NCI-H1694 treated with DMSO at 0.1 percent for 48 hours (cell line): ENCODE measurements at places on chromosomes 7 and 10.

DNA sequence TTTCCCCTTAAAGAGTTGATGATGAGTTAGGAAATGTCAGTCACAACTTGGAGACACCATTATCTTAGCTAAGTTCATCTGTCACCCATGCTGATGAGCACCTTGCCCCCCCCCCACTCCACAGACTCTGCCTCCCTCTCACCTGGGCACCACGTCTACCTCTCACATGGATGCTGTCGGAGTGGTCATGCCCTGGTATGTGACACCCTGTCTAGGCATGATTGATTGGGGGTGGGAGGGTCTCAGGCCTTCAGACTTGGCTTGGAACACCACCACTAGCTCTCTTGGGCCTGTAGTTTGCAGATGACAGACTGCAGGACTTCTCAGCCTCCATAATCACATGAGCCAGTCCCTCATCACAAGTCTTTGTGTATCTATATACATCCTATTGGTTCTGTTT lies 78.0 kb downstream of the WDR37 start:
- DNase-seq: no peak

DNA sequence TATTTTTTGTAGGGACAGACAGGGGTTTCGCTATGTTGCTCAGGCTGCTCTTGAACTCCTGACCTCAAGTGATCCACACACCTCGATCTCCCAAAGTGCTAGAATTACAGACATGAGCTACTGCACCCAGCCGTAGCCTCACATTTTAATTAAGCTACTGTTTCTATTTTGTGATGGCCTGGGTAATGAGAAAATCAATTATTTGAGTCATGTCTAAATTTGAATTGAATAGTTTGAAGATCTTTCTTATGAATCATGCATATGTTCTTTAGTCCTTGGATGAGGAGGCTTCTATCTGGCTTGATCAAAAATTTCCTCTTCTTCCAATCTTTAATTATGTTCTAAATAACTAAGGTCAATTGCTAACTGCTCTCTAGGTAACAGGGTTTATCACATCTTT lies 175.0 kb downstream of the REEP3 start:
- no peak for DNase-seq

- DNase-seq: no peak
Measured at GRCh38 chr7:31416381-31416870, 75.9 kb upstream of the NEUROD6 start.

- DNase-seq: no peak
Measured at GRCh38 chr7:102305414-102306268, 19.0 kb downstream of the SH2B2 start.

GRCh38 chr10:109765838-109766237 lies 157.5 kb downstream of the XPNPEP1 start:
- DNase-seq: no peak

GRCh38 chr10:25696013-25696708 lies 237.9 kb upstream of the MYO3A start:
- no peak for DNase-seq

DNA sequence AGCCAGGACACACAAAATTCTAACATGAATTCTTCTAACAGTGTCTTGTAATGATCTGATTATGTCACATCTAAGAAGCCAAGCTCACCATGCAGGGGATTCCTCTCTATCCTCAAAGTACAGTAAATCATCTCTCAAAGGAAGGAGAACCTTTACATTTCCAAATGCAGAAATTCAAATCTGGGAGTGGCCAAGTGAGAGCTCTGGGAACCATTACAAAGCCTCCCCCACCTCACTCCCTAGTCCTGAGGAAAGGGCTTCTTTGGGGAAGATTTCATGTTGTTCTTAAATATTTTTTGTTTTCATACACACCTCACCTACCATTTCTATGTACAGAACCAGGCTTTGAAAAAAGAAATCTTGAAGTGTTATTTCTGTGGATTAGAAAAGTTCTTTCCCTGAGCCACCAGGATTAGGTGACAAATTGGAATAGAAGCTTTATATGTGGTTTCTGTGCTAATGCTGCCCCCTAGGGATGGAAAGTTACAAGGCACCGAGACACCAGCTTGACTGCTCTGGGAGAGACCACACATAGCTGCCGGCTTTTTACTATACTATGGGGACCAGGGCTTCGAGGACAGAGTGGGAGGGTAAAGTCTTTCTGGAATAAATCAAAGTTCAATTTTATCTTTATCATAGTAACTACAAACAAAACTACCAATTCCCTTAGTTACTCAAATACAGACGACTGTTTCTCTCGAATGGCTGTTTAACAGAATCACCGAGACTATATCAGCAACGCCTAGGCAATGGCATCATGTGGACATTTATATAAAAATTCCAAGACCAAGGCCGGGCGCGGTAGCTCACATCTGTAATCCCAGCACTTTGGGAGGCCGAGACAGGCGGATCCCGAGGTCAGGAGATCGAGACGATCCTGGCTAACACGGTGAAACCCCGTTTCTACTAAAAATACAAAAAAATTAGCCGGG lies 116.1 kb downstream of the RNF216 start:
- peak; percentile 86 for DNase-seq

- no peak for DNase-seq
Measured at GRCh38 chr10:42753507-42754154, 29.0 kb upstream of the BMS1 start.

- DNase-seq: no peak
Measured at GRCh38 chr7:1553512-1554210, 2.3 kb downstream of the TMEM184A start.

- DNase-seq: no peak
Measured at GRCh38 chr7:431658-432111, 88.0 kb downstream of the PDGFA start.

DNA sequence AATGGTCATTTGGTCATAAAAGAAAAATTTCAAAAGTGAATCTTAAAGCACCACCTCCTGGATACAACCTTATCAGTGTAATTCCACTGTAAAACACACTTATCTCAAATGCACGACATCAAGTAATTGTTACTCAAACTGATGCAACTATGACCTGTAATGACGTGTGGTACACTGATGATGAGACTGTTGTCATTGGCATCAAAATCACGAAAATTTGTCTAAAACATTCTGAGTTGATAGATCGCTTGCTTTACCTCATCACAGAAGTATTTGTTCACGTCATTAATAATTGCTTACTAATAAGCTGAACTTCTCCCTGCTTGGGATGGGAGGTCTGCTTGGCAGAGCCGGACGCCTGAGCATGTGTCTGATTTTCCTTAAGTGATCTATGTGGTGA lies 221.8 kb upstream of the KLF6 start:
- DNase-seq: no peak

GRCh38 chr7:87876869-87877234 lies 559 bp downstream of the DBF4 start:
- DNase-seq: peak; percentile 47

- DNase-seq: no peak
Measured at GRCh38 chr10:91700788-91701444, 68.0 kb upstream of the PPP1R3C start.

- no peak for DNase-seq
Measured at GRCh38 chr7:135664046-135664589, 1.8 kb downstream of the STMP1 start.

GRCh38 chr10:2143213-2143835 lies 406.0 kb upstream of the ADARB2 start:
- no peak for DNase-seq

GRCh38 chr7:110386913-110387312 lies 704.0 kb upstream of the LRRN3 start:
- no peak for DNase-seq

DNA sequence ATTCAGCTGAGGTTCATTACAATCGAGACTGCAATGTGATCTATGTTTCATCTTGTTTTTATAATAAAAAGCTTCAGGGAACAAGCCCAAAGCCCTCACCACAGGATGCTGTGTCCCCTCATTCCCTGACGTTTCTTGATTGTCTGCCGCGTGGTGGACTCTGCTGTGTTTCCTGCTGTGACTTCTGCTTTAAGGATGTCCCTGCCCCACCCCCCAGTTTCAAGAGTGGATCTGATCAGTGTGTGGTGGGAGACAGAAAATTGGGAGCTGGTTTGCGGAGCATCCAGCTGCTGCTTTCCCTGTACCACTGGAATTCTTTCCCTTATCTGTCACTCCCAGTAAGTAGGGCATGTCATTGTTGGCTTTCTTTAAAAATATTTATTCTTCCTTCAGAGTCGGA lies 86.2 kb downstream of the CREM start:
- DNase-seq: no peak

DNA sequence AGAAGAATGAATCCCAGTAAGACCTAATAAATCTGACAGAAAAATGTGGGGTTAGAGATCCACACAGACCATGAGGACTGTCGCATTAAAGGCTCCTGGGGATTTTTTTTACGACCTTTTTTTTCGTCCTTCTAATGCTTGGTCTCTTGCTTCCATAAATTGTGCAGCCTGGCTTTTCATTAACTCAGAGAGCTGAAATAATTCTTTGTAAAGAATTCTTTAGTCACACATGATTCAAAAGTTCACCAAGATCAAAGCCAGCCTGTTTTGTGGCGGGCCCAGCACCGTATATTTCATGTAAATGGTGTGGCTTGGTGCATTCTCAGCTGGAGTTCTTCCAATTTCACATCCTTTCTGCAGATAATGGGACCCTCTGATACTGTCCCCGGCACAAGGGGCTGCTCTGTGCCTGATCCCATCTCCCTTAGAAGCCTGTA lies 206.6 kb upstream of the BMPER start:
- no peak for DNase-seq

- no peak for DNase-seq
Measured at GRCh38 chr10:47424231-47424630, 40.1 kb upstream of the ZNF488 start.

DNA sequence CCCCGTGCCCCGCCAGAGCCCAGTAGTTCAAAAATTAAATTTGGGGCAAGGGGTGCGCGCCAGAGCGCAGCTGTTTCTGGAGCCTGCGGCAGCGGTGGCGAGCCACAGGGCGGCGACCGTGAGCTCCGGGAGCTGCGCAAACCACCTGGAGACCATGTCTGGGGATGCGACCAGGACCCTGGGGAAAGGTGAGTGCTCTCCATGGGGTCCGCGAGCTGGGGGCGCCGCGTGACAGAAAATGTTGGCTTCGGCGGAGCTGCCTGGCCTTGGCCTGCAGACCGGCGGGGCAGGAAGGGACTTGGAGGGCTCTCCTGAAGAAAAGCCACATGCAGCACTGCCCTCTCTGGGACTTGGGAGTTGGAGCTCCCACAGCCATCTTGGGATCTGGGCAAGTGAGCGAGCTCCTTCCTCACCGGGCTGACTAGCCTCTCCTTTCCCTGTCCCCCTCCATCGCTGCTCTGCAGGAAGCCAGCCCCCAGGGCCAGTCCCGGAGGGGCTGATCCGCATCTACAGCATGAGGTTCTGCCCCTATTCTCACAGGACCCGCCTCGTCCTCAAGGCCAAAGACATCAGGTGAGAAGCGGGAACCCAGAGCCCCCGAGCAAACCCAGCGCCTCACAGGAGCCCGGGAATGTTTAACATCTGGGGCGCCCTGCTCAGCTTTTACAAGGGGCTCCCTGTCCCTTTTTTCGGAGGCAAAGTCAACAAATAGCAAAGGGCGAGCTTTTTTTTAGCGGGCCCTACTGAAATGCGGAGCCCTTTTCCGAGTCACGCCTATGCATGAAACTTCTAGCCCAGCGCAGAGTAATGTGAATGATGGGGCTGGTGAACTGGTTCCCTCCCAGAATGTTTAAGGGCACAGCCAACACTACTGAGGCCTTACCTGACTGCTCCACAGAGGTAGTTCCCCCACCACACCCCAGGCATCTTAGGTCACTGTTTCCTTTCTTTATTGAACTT lies 6.1 kb downstream of the GSTO2 start:
- no peak for DNase-seq

- DNase-seq: no peak
Measured at GRCh38 chr10:77713521-77714280, 76.1 kb upstream of the KCNMA1 start.

DNA sequence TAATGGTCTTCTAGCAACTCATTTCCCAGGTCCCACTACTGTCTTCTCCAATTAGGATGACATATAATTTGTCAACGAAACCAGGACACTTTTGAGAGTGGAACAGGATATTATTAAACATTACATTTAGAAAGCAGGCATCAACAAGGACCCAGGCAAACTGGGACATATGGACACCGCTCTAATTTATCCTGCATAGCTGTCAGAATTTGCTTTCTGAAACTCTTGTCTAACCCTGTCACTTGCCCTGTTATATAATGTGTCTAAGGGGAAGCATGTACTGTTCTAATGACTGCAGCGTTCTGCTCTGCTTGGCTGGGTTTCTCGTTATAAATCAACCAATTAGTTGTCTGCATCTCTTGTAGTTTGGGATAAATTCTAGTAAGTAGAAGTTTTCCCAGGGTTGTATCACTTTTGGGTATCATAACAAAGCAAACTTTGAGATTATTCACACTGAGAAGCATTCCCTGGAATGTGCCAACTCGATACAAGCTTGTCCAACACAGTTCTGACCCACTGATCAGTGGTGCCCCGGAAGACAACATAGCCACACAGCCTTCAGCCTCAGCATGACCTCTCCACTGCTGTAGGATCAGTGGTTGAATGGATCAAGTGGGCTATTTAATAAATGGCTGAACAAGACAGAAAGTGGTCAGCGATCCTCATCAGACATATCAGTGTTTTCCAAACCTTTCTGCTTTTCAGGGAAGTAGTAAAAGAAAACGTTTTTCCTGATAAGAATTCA lies 228.1 kb downstream of the KIF20B start:
- DNase-seq: no peak

- DNase-seq: no peak
Measured at GRCh38 chr7:66237906-66238772, 33.0 kb downstream of the TPST1 start.

- peak; percentile 40 for DNase-seq
Measured at GRCh38 chr7:36617408-36617807, 106.9 kb downstream of the AOAH start.

DNA sequence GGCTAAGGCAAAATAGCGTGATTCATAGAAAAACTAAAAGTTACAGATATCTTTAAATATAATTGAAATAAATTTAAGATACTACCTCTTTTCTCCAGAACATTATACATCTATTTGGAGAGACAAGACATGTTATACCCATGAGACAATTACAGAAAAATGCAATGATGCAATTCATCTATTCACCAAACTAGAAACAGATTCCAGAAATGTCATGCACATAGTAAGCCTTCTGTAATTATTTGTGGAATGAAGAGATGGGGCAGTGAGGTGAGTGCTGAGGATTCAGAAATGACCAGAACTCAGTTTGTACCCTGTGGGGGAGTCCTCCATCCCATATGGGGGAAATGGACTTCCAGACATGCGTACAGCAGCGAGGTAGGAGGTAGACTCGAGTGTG lies 99.4 kb downstream of the MKX start:
- DNase-seq: no peak

- no peak for DNase-seq
Measured at GRCh38 chr10:74963549-74963948, 137.1 kb downstream of the KAT6B start.
